ENCODE measurements at places on chromosomes 5 and 9. TPM values are rescaled to one million over a fixed set of nuclear protein-coding genes. Genes with fewer than 3 reads are reported as not detected.

DNA sequence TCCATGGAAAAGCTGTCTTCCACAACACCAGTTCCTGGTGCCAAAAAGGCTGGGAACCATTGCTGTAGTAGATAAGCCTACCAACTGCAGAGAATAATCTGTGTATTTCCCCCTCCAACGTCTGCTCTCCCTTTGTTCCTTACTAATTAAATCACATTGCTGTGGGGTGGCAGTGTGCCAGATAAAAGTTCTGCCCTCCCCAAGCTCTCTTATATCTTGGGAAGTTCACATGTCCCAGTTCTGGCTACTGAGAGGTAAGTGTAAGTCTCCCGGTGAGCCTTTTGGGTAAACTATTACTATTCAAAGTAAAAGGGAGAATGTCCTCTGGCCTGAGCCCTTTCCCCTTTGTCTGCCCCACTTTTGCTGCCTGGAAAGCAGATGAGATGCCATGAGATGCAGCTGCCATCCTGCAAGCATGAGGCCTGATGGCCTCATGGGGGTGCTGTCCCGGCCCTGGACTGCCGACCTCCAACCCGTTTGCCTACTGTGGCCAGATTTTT lies 14.7 kb downstream of the ENC1 start:
- DNase-seq: no peak

DNA sequence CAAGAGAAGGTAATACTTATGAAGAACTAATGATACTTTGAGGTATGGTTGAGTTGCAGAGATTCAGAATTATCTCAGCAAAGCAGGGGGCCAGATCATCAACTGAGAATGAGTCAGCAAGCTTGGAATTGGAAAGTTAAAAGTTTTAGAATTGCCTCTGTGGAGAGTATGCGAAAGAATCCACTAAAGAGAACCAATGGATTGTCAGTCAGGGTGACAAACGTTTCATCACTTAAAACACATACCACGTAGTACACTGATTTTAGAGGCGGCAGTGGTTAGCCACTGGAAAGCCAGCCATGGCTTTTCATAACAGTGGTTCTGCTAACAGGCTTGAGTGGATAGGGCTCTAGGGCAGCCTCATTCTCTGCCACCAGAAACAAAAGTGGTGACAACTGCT lies 30.7 kb downstream of the AOPEP start:
- DNase-seq: no peak

The PFN3 gene
- not detected for total RNA-seq

DNA sequence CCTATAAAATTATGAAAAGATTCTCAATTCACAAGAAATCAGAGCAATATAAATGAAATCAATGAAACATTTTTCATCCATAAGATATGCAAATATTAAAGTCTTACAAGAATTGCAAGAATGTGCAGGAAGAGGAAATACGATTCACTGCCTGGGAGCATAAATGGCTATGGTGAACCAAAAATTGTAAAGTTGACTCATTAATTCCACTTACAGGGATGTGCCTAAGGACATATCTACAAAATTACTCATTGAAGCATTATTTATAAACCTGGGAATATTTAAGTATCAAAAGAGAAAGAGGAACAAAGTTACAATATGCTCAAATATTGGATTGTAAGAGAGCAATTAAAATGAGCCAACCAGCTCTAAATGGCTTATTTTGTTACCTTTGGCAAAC lies 6.9 kb upstream of the NIPSNAP3A start:
- no peak for DNase-seq

DNA sequence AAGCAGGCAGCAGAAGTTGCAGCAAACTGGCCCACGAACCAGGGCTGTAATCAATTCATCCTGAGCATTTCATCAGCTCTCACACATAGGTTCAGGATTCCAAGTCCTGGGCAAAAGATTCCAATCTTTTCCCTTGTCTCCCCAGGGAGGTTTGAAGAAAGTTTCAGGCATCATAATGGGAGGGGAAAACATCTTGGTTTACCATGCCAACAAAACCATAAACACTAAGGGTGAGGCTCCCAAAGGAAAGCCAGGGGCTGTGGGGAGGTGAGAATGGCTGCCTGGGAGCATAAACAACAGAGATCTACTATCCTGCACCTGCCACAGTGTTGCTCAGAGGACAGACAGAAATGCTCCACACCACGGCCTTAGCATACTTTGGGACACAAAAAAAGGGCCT lies 94.6 kb downstream of the SH3TC2 start:
- DNase-seq: no peak

The ABLIM3 gene
- 0.38 TPM for total RNA-seq

GRCh38 chr5:73300337-73301207 lies 127.6 kb downstream of the TMEM174 start:
- no peak for DNase-seq

DNA sequence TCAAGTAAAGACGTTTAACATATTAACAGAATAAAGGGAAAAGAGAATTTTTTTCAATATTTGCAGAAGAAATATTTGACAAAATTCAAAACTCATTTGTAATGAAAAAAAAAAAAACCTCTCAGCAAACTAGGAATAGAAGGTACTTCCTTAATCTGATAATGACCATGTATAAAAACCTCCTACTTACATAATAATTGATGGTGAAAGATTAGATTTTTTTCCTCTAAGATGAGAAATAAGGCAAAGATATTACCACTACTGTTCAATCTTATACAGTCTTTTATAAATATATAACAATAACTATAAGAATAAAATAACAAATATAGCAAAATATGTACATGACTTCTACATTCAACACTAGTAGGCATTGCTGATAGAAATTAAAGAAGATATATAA lies 424.6 kb upstream of the KLF4 start:
- no peak for DNase-seq

- DNase-seq: peak; percentile 52
These were observed 22.0 kb upstream of the MAPK9 start for GRCh38 chr5:180313677-180314505.

- no peak for DNase-seq
These were observed 135.3 kb upstream of the DPYSL3 start for GRCh38 chr5:147645197-147645596.

DNA sequence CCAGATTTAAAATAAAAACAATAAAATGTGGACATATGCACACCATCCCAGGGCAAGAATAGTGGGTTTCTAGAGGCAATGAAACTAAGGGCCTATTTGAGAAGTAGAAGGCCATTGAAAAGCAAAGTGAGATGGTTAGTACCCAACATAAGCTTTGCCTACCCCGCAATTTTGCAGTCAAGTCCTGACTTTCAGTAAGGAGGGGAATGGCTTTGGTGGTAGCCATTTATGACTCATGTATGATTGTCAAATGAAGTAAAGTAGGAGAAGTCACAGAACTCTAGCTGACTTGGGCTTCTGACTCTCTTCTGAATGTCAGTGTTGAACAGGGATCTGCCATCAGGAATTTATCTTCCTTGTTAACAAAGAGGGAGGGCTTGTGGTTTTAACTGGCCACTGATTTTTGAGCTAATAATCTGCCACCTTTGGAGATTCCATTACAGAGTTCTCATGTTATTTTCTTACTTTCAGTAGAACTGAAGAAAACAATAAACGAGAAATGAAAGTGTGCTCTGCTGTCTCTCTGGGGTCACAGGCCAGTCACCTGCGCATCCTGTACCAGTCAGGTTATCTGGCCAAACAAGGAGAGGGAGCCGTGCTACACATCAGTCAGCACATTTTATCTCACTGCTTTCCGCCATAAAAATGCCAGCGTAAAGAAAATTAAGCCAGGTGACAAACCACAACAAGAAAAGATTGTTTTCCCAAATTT lies 14.3 kb upstream of the SNCAIP start:
- no peak for DNase-seq

- no peak for DNase-seq
These were observed 50.4 kb downstream of the MAST4 start for GRCh38 chr5:66646570-66646969.

- DNase-seq: no peak
These were observed 47.3 kb downstream of the UHRF2 start for GRCh38 chr9:6460189-6460768.

DNA sequence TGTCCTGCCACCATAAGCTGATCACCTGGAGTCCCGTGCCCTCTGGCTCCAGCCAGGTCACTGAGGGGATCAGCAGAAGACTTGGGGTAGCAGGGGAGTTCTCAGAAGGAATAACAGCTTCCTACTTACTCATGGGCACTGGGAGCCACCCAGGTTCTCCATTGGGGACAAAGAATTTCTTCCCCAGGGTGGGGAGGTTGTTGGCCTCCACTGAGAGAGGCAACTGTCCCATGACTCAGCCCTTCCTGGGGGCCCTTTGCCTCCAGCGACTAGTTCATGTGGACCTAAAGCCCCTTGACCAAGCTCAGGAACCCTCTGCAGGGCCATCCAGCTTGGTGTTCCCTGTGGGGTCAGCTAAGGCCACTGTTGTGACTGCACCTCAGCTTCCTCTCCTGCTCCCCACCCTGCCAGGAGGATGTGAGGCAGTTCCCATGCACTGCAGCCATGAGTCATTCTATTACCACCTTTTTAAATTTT lies 175.0 kb downstream of the AUH start:
- peak; percentile 26 for DNase-seq

The TMOD1 gene
- total RNA-seq: 34.7 TPM

Data from K562 (cell line).